ENCODE measurements at places on chromosomes 6 and 20. TPM values are rescaled to one million over a fixed set of nuclear protein-coding genes. Genes with fewer than 3 reads are reported as not detected.
A peak's percentile ranks its signal among the peaks of the same experiment; 100 is the strongest.

The ANKRD60 gene
- total RNA-seq = not detected

The IYD gene
- total RNA-seq = under 0.01 TPM

The ACTL10 gene
- total RNA-seq = 0.18 TPM

DNA sequence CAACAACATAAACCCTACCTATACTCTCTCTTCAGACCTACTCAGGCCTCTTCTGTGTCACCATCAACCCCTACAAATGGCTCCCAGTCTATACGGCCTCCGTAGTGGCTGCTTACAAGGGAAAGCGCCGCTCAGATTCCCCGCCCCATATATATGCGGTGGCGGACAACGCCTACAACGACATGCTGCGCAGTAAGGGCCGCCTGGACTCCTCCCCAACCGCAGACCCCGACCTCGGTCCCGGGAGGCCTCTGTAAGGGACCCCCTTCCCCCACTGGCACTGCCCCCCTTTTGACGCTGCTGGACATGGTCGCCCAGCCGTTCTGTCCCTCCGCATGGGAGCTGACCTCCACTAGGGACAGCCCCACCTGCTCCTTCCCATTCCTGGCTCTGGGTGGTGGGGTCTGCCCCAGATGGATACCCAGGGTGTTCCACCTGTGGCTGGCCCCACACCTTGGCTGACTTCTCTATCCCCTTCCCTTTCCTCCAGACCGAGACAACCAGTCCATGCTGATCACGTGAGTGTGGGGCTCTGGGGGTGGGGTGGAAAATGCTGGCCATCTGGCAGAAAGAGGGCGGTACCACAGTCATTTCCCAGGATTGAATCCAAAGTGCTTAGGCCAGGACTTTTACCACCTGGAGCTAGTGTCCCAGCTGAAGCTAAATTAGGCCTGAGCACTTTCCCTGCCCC lies 25.0 kb downstream of the MYH7B start:
- DNase-seq = no peak

DNA sequence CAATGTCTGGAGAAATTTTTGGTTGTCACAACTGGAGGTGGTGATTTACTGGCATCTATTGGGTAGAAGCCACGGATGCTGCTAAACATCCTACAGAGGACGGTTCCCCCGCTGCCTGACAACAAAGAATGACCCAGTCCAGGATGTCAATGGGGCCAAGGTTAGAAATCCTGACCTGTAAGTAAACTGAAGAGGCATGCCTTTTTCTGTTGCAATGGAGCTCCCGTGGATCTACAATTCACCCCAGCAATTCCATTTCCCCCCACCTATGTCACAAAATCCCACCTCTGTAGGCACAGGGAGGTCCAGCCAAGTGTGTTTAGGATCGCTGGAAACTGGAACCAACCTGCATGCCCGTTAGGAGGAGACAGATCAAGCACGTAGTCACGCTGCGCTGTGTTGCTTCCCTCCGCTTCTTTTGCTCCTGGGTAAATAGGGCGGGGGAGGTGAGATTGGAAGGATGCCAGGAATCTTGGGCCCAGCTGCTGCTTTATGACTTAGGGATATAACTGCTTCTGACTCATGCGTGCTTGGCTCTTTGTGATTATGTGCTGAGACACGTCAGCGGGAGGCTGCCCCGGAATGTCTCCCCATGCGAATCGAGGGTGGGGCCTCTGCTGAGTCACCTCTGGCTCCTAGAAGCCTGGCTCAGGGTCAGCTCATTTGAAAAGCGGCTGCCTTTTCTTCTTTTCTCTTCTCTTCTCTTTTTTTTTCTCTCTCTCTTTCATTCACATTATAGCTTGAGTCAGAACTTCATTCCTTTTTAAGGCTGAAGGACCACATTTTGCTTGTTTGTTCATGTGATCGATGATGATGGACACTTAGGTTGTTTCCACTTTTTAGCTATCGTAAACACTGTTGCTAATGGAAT lies 12.4 kb upstream of the PEDS1 start:
- DNase-seq = peak; percentile 99

The NOTCH4 gene
- total RNA-seq = 2.3 TPM

GRCh38 chr20:22430746-22431168 lies 153.6 kb downstream of the FOXA2 start:
- DNase-seq = no peak

The GZF1 gene
- total RNA-seq = 5.8 TPM

DNA sequence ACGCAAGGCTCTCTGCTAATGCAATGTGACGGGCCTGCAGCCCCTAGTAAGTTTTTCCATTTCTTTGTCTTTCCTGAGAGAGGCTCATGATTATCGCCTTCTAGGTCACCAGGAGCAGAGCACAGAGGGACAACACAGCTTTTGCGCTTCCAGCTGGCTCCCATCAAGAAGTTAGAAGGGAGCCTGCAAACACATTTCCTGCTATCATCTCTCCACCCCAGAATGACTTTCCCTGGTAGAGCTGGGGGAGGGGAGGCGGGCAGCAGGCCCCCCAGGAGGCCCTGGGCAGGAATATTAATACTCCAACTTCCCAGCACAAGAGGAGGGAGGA lies 35.7 kb upstream of the CCDC167 start:
- DNase-seq = peak; percentile 63

- DNase-seq = no peak
Measured at GRCh38 chr20:51391926-51392325, 150.6 kb downstream of the NFATC2 start.

DNA sequence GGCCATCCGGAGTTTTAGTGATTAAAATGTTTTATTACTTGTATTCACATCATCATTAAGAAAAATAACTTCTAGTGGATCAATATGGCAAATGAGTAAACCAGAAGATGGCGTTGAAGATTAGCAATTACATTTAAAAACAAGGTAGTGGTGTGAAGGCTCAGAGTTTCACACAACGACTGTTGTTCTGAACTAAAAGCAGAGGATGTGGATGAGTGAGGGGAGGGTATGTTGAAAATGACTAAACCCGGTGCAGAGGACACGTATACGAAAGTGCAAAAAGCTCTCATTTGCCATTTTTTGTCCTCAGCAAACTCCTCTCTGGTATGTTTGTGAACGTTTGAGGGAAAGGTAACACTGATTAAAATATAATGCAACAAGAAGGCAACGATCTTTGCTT lies 1.9 kb upstream of the IRF4 start:
- DNase-seq = no peak

DNA sequence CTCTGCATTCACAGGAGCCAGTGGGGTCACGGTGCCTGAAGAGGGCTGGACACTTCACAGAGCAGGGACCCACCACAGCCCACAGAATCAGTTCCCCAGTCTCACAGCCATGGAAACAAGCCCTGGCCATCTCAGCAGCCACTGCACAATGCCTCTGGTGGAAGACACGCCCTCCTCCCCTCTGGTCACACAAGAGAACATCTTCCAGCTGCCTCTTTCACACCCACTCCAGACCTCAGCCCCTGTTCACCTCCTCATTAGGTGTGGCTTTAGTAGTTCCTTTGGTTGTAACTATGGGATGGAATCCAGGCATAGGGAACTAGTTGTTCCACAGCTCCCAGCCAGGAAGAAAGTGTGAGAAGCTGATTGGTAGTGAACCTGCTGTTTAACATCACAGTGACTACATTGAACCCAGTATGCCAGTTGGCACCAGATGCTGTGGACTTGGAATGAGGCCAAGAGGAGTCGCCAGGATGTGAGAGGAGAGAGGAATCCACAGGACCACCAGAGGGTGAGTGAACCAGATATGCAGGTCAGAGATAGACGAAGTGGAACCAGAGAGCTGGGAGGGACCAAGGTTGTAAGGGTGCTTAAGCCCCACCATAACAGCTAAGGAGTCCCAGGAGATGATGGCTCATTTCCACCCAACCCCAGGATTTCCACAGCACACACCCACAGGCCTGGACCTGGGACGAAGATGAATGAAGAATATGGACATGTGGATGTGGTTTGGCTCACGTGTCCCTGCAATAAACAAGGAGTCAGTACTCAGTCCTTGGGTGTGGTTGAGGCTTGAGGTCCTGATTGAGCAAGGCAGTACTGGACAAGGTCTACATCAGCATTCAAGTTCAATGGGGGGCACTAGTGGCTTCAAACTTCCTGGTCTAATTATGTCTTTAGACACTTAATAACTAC lies 8.8 kb upstream of the BTN3A3 start:
- no peak for DNase-seq

DNA sequence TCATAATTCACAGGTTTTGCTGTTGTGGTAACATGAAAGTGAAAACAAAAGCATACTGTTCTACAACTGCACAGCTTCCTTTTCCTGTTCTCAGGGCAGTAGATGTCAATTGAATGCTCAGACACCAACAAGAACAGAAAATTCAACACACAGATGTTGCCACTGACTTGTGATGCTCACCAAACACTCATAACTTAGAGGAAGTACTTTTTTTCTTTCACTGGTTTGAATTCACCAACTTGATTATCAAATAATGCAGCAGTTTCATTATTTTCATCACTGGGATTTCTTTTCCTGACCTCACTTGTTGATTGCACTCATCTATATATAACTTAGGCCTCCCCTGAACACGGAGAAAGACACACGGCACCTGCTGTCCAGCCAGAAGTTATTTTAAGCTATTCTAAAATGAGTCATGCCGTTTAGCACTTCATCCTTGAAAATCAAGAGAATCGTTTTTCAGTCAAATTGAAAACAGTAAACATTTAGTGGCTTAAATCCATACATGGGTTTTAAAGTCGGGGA lies 949 bp downstream of the TXLNB start:
- no peak for DNase-seq

DNA sequence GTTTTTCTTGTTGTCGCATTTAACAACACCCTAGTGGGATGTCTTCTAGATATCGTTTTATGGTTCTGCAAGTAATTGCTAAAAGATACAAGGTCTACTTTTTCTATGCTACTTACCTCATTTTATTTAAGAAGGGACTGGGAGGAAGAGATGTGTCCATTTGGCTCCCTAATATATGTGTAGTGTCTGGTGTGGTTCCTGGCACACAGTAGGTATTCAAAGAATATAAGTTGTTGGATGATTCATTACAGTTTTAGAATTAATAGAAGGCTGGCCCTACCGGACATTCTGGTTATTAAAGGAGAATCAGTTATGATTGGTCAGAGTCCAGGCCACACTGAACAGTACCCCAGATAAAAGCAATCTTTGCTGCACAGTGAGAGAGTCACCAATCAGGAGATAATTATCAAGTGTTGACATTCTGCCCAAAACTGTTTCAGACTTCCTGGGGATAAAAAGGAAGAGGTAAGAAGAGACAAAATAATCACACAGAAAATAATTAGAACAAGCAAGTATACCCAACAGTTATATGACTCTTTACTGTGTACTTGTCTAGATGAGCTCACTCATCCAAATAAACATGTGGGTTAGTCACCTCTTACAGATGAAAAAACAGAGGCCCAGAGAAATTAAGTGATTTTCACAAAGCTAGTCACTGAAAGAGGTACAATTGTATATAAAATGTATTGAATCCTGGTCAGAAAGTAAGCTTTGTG lies 7.0 kb downstream of the TMEM244 start:
- DNase-seq = peak; percentile 74

GRCh38 chr6:84652356-84653026 lies 111.9 kb downstream of the TBX18 start:
- DNase-seq = peak; percentile 84

- DNase-seq = no peak
Measured at GRCh38 chr20:44354979-44355497, 461 bp upstream of the HNF4A start.

GRCh38 chr6:139528471-139528870 lies 154.0 kb upstream of the CITED2 start:
- DNase-seq = no peak

GRCh38 chr6:14117158-14118090 lies at the start of gene CD83:
Gene CD83 (plus strand): TSS chr6:14117772. CDS start chr6:14117812, 40 bp downstream.
- DNase-seq = peak; percentile 86

The TULP1 gene
- total RNA-seq = not detected

DNA sequence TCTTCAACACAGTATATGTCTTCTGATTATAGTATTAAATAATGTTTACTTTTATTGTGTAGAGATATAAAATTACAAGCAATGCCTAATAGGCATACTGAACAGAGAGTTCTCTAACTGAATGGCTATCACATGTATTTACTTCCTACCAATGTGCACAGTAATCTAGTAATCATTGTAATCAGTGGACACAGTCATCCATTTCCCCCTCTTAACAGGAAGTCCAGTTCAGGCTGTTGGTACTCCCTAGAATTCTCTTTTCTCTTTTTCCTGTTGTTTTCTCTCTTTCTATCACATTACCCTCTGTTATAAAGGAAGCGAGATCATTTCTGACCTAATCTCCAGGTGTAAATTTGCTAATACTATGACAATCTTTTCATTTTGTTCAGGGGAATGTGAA lies 172.5 kb downstream of the HTR1B start:
- DNase-seq = no peak

DNA sequence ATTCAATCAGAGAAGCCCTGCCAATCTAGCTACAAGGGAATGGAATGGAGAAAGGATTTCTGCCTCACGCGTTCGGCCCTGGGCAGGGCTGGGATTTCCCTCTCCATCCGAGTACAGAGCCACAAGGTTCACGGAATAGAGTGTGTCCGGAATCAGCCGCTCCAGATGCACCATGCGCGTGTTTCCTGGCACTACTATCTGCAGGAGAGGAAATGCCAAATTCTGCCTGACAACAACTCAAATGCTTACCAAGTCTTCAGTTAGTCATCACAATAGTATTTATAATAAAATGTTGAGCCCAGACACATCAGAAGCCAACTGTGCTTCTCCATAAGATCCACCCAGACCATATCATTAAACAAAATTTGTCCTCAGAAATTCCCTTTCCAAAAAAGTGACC lies 75.1 kb downstream of the COL12A1 start:
- DNase-seq = no peak

GRCh38 chr6:135419162-135419561 lies 78.4 kb downstream of the AHI1 start:
- DNase-seq = no peak

DNA sequence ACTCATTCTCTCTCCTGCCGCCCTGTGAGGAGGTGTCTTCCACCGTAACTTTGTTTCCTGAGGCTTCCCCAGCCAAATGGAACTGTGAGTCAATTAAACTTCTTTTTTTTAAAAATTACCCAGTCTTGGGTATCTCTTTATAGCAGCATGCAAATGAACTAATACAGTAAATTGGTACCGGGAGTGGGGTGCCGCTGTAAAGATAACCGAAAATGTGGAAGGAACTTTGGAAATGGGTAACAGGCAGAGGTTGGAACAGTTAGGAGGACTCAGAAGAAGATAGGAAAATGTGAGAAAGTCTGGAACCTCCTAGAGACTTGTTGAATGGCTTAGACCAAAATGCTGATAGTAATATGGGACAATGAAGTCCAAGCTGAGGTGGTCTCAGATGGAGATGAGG lies 55.8 kb downstream of the EPB41L2 start:
- no peak for DNase-seq

The SMOC2 gene
- total RNA-seq = not detected

GRCh38 chr6:118558464-118559217 lies 10.5 kb downstream of the PLN start:
- DNase-seq = no peak

The RSPO4 gene
- not detected for total RNA-seq

The MLN gene
- total RNA-seq = not detected

DNA sequence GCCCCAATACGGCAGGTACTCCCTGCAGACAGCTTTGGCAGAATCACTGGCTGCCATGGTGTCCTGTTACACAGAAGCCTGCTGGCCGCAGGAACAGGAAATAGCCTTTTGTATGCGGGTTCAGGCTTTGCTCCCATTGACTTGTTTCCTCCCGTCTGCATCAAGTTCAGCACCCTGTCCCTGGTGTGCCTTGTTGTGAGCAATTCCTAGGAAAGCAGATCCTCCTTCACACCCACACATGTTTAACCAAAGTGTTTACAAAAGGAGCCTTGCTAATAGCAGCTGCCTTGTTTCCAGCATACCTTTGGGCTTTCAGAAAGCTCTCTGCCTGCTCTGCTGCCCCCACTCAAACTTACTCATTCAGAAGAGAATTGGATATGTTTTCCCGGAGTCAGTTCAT lies 127.2 kb upstream of the SUPT3H start:
- peak; percentile 89 for DNase-seq

The SCAF8 gene
- total RNA-seq = 22.7 TPM

All from Daoy (cell line).